ENCODE measurements at places on chromosomes 7 and 10. TPM values are rescaled to one million over a fixed set of nuclear protein-coding genes. Genes with fewer than 3 reads are reported as not detected.

DNA sequence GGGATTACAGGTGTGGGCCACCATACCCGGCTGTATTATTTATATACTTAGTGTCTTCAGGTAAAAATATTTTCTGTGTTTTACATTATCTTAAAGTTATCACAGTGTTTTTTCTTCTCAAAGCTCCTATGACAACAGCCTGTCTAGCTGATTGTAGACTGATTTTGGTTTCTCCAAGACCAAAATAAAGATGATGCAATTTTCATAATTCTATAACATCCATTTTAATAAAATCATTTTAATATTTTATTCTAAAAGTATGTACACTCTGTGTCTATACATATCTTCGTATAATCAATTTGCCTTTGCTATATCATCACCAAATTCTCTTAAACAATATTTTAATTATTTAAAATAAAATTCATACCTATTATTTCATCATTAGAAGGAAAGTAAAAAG lies 108.6 kb downstream of the TRIM24 start:
- DNase-seq = no peak

- no peak for DNase-seq
Observed at GRCh38 chr10:11020548-11020942, 2.9 kb downstream of the CELF2 start.

TBATA gene
- polyA plus RNA-seq = not detected

VGF gene
- polyA plus RNA-seq = 0.21 TPM

DNA sequence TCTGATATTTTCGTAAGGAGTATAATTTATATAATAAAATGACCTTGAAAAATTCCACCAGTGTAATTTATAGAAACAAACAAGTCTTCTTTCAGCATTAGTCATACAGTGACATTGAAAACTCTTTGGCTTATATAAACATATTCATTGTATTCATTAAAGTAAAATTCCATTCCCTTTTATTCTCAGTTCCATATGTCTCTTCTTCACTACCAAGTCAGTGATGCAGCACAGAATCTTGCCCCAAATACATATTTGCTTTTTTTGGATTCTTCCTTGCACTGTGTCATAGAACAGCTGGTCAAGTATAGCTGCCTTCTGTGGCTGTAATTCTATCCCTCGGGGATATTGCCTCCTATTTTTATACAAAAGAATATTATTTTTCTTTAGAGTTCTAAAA lies 884.5 kb upstream of the POT1 start:
- DNase-seq = no peak

CNPY1 gene
- polyA plus RNA-seq = not detected

DNA sequence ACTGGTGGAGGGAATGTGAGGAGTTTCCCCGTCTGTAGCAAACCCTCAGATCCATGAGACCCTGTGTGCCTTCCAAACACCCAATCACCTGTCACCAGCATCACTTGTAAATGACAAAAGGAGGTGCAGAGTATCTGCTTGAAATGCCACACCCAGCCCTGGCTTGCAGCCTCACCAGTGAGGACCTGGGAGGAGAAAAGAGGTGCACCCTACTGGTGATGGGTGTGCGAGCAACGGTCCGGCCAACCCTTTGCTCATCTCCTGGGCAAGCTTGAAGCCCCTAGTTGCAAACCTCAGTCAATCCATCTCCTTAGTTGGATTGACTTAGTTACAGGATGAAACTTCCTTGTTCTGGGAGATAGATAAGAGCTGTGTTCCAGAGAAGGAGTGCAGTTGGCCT lies 62.4 kb upstream of the WAPL start:
- no peak for DNase-seq

- no peak for DNase-seq
Observed at GRCh38 chr7:1288996-1289551, 56.4 kb downstream of the UNCX start.

- no peak for DNase-seq
Observed at GRCh38 chr7:18770154-18770811, 274.7 kb downstream of the HDAC9 start.

DNA sequence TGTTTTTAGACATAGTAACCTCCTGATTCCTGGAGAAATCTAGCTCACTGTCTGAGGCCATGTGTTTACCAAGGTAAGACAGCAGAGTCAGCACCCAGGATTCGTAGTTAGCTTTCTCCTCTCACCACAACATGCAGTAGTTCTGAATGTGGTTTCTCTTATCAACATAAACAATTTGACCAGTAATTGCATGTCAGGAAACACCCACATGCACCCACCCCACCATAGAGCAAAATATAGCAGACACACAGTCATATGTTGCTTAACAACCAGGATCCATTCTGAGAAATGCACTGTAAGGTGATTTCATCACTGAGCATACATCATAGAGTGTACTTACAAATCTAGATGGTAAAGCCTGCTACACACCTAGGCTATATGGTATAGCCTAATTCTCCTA lies 1004.0 kb downstream of the ANKRD7 start:
- DNase-seq = no peak

DNA sequence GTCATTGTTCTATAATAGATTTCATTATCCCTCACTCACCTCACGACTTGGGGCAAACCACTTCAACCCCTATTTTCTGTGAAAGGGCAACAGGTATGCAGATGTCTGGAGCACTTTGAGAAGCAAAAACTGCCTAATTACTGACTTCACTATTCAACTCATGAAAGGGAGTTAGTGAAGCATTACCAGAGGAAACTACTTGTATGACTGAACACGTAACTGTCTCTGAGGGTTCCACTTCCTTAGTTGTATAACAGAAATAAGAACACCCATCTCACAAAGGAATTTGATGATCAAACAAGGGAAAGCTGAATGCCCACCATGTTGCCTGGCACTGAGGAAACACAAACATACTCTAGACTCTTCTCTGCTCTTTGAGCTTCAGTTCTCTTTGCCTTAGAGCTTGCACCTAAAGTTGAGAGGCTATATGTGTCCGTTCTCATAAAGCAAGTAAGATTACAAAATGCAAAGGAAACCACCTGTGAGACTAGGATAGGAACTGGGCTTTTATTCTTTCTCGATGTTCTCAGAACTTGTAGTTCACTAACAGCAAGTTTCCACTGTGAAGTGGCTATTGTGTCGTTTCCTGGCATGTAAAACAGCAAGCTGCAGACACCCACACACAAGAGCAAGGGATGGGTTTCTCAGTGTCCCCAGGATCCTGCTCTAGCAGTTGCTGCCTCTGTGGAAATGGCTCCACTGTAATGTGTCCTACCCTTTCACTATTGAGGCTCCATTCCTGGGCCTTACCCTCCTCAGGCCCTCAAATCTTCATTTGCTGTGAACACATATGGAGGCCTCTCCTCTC lies 2.6 kb downstream of the TMEM243 start:
- DNase-seq = no peak

GRCh38 chr10:97798958-97799610 lies 27.3 kb upstream of the SFRP5 start:
- no peak for DNase-seq

- no peak for DNase-seq
Observed at GRCh38 chr7:1619152-1620079, 49.6 kb upstream of the PSMG3 start.

CLEC2L gene
- polyA plus RNA-seq = 0.82 TPM

MRPL43 gene
- polyA plus RNA-seq = 86.9 TPM

GRCh38 chr10:74437822-74438221 lies 286.8 kb downstream of the ADK start:
- DNase-seq = no peak

GRCh38 chr10:96470116-96470743 lies 43.5 kb downstream of the TLL2 start:
- DNase-seq = no peak

FZD8 gene
- 11.4 TPM for polyA plus RNA-seq

IQUB gene
- 6.2 TPM for polyA plus RNA-seq

DNA sequence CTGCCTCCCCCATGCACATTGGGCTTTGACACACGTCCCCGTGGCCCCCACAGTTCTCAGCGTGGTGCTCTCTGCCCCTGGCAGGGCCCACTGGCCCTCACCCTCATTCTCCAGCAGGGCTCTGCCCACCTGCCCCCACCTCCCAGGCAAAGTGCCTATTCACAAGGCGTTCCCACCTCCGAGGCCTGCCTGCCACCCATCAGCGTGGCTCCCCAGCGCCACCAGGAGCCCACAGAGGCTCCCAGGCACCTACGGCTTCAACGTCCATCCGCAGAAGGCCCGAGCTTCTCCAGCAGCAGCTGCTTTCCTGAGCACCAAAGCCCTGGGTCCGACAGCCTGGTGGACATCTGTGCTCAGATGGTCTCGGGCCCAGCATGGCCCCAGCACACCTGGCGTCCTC lies 211.8 kb upstream of the PPP2R2D start:
- DNase-seq = no peak

DNA sequence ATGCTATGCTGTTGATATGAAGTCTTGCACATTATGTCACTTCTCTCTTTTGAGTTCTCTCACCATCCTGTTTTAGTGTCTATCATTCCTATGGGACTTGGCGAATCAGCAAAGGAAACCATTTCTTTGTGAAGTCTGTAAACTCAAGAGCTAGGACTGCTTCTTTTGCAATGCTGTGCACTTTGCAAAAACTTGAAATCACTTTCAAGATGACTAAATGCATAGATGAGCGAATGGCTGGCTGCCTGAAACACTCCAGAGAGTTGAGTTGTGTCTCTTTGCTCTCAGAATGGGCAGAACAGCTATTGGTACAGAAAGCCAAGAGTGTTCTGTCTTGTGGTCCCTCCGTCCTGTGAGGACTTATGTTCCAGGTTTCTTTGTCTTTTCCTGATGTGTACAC lies 18.3 kb upstream of the ELMO1 start:
- no peak for DNase-seq

ASB10 gene
- polyA plus RNA-seq = not detected

DNA sequence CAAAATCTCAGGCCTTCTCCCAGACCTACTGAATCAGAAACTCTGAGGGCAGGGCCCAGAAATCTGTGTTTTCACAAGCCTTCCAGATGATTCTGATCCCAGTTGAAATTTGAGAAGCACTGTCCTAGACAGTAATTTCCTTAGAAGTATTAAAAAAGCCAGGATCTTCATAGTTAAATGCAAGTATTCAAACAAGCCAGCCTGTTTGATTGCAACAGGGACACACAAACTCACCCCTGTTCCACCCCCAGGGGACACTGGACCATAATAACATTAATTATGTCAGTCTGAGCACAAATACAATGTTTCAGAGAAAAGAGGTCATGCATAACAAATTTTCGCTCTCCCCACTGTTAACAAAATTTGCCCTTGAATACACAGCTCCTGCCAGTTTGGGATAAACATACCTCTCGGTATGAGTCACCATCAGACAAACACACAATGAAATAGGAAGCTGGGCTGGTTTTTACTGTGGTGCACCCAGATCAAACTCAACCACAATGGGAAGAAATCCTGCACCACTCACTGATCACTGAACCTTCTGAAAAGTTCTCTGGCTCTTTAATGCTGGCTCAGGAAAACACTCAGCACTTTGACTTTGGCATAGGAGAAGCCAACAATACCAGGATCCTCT lies 34.3 kb downstream of the ABLIM1 start:
- DNase-seq = no peak

Data from right renal cortex interstitium (tissue), 3 donors.